ENCODE measurements at places on chromosomes 4 and X.
A peak's percentile ranks its signal among the peaks of the same experiment; 100 is the strongest.

DNA sequence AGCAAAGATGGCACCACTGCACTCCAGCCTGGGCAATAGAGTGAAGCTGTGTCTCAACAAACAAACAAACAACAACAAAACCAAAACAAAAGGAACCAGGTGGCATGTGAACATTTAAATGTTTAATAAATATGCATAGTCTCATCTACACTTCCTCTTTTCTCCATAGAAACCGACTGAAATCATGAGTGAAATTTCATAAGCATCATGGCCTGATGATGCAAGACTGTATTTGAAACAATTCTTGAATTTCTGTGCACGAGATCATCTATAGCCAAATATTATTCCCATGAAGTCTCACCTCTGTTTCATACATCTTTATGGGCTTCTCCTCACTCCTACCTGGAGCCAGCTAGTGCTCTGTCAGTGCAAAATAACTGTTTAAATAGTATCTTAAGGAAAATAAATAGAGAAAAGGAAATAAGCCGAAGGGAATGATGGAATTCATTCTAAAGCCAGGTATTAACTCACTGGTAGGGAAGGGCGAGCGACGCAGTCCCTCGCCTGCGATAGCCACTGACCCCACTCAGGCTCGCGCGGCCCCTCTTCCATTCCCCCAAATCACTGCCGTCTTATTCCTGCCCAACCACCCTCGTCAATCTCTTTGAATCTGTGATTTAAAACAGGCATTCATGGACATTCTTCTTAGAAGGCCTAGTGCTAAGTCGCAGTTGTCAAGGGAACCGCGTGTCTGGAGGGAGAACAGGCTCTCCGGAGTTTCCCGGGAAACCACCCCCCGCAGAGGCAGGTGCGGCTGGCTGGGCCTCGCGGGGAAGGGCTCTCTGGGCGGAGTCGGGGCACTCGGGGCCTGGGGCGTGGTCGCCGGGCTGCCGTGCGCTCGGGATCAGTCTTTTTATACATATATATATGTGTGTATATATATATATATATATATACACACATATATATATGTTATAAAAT, 52.4 kb upstream of the TRIM2 start:
- peak; percentile 90 for DNase-seq

- no peak for DNase-seq
Measured at GRCh38 chr4:121706595-121707021, 9.8 kb upstream of the ANXA5 start.

DNA sequence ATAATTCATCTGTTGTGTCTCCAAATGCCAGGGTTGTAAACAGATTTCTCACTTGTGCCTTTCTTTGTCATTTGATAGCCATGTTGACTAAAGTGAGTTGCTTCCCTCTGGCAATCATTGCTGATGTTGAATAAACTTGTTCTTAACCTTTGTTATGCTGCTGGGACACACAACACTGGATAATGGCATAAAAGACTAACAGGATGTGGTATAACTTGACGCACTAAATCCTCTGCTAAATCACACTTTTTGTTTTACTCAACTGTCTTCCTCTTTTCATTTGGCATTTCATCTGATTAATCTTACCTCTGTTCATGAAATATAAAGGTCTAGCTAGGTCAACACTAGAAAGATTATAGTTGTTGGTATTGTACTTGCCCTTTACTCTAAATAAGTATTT, 17.6 kb upstream of the CXCL5 start:
- DNase-seq: no peak

- DNase-seq: no peak
Measured at GRCh38 chr4:109111031-109111430, 191.4 kb downstream of the COL25A1 start.

- DNase-seq: no peak
Measured at GRCh38 chr4:175447016-175447415, 365.0 kb downstream of the GPM6A start.

DNA sequence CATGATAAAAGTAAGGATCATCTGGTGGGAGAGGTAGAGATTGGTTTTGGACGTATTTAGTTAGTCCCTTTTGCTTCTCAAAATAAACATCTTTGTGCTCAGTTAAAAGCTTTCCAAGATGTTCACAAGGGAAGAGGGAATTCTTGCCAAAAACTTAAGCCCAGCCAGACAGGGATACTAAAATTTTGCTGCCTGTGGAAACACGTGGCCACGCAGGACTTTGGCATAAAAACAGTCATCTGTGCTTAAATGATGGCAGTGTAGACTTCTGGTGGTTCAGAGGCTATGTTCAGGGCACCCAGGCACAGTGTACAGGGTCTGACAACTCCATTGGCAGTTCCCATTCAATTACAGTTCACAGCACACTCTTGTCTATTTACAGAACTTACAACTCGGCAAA, 93.2 kb upstream of the JADE1 start:
- DNase-seq: no peak

- no peak for DNase-seq
Measured at GRCh38 chr4:75830906-75831305, 71.3 kb downstream of the PPEF2 start.

- no peak for DNase-seq
Measured at GRCh38 chrX:131262738-131263679, 26.1 kb downstream of the IGSF1 start.

- DNase-seq: no peak
Measured at GRCh38 chrX:69028006-69028760, 137.1 kb downstream of the PJA1 start.

GRCh38 chrX:6311540-6311939, 82.9 kb upstream of the NLGN4X start:
- no peak for DNase-seq

GRCh38 chrX:50941638-50942037, 31.1 kb downstream of the BMP15 start:
- DNase-seq: no peak

- DNase-seq: no peak
Measured at GRCh38 chr4:74659576-74660411, 134.5 kb downstream of the BTC start.

GRCh38 chrX:137031517-137032340, 2.1 kb downstream of the GPR101 start:
- peak; percentile 72 for DNase-seq

DNA sequence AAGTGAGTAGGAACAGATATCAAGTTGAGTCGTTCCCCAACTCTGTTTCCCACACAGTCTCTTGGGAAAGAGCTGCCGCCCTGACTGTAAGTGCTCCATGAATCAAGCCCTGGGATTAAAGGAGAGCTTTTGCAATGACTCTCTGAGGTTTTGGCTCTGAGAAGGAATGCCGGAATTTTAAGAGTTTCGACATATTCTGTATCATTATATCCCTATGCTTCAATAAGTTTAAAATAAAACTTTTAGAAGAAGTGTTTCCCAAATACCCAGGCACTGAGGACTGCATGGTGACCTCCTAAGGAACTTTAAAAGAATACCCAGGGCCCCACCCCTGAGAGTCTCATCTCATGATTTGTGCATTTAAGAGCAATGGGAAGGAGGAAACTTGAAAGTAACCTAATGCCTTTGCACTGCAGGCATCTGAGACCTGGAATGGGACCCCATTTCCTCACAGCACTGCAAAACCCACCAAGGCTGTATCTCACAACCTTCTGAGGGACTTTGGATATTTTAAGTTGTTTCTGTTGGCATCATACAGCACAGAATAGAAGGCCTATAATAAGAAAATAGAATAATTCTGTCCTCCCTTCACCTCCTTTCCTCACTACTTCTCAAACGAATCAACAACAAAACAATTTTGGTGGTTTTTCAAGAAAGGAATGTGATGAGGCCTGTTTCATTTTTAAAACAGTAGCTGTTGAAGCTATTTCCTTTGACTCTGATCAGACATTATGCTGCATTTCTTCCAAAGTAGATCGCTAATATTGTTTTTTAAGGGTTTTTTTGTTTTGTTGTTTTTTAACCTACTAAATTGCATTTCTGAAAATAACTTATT, 121.2 kb downstream of the GASK1B start:
- no peak for DNase-seq

DNA sequence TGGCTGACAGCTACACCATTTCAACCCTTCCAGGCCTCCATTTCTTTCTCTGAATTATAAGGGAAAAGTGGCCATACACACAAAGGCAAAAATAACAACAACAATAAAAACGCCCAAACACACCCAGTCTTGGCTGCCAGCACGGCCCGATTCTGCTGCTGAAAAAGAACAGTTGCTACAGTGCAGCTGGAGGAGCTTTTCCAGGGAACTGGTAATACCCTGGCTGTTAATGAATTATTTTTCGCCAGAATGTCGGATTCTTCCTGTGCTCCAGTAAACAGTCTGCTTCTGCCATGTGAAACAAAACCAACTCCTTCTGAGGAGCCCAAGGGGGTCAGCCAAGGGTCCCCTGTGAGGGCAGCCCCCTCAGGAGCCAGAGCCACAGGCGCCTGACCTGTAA, 6.6 kb downstream of the RAI2 start:
- no peak for DNase-seq
